Endothelial cell of umbilical vein (primary cell): ENCODE measurements at places on chromosomes 12 and 14. TPM values are rescaled to one million over a fixed set of nuclear protein-coding genes. Genes with fewer than 3 reads are reported as not detected.

Gene SYNDIG1L
- not detected in 2 replicates for polyA plus RNA-seq

Gene MIP
- 0.18 TPM in 1 of 2 replicates, not detected in the other for polyA plus RNA-seq

Gene KLHDC1
- 0.22 and 0.77 TPM in 2 replicates for polyA plus RNA-seq

Gene SYCP3
- polyA plus RNA-seq = not detected in 2 replicates

Gene GMFB
- 6.2 and 10.1 TPM in 2 replicates for polyA plus RNA-seq

Gene ADSS1
- polyA plus RNA-seq = 1.3 and 1.9 TPM in 2 replicates

Gene RASAL1
- polyA plus RNA-seq = not detected in 2 replicates

Gene DLGAP5
- 5.4 and 8.3 TPM in 2 replicates for polyA plus RNA-seq

Gene NAP1L1
- polyA plus RNA-seq = 78.8 and 127 TPM in 2 replicates

Gene RAB15
- 33.3 and 34.3 TPM in 2 replicates for polyA plus RNA-seq

Gene NR4A1
- polyA plus RNA-seq = 13.4 and 18.2 TPM in 2 replicates

Gene CRACR2A
- polyA plus RNA-seq = 3.5 and 4.4 TPM in 2 replicates

Gene FOXN4
- polyA plus RNA-seq = not detected in 2 replicates

Gene SOAT2
- not detected in 2 replicates for polyA plus RNA-seq

Gene SLC2A13
- polyA plus RNA-seq = 0.86 and 1.2 TPM in 2 replicates

Gene GPR84
- polyA plus RNA-seq = 0.08 TPM in 1 of 2 replicates, not detected in the other

Gene CLEC6A
- not detected in 2 replicates for polyA plus RNA-seq

Gene PPP1CC
- 56.5 and 67.1 TPM in 2 replicates for polyA plus RNA-seq

Gene NOVA1
- polyA plus RNA-seq = 2.5 and 2.7 TPM in 2 replicates

Gene MPHOSPH9
- polyA plus RNA-seq = 6.4 and 7.8 TPM in 2 replicates

Gene DDN
- polyA plus RNA-seq = 0.06 and 0.07 TPM in 2 replicates

Gene KLHL33
- polyA plus RNA-seq = not detected in 2 replicates

Gene CCDC184
- polyA plus RNA-seq = 0.27 and 0.39 TPM in 2 replicates

Gene PLCZ1
- not detected in 2 replicates for polyA plus RNA-seq
